ENCODE measurements at places on chromosomes 11 and 22.

DNA sequence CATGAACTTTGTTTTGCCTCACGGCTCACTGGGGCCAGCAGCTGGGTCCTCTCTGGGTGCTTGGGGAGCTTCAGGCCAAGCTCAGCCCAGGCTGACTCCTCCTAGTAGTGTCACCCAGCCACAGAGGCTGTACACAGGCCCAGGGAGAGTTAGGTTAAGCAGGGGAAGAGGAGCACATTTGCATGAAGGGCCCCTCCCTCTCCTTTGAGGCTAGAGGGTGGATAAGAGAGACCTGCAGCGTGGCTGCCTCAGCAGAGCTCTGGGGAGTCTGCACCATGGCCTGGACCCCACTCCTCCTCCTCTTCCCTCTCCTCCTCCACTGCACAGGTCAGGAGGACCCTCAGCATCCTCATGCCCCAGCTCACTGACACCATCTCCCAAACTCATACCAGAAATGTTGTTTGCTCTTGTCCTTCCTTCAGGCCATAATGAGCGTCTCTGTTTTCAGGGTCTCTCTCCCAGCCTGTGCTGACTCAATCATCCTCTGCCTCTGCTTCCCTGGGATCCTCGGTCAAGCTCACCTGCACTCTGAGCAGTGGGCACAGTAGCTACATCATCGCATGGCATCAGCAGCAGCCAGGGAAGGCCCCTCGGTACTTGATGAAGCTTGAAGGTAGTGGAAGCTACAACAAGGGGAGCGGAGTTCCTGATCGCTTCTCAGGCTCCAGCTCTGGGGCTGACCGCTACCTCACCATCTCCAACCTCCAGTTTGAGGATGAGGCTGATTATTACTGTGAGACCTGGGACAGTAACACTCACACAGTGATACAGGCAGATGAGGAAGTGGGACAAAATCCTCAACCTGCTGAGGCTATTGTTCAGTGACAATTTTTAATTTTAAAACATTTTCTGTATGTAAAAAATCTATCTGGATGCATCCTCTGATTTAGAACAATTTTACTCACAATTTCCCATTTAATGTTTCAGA, 82.4 kb upstream of the VPREB1 start:
- DNase-seq, result no peak

DNA sequence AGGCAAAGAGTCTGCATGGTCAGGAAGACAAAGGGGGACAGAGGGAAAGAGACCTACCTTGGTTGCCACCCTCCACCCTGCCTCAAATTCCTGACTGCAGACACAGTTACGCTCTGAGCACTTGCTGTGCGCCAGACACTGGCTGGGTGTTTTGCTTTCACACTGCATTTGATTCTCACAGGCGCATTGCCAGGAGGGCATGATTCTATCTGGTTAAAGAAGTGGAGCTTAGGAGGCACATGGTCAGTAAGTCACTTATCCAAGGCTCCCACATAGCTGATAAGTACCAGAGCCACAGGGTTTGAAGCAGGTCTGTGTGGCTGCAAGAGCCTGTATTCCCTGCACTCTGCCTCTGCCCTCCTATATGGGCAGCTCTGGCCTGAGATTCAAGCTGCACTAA, 103.9 kb downstream of the TIMP3 start:
- DNase-seq, result no peak

- DNase-seq, result no peak
Measured at GRCh38 chr11:36431429-36432092, 78.5 kb downstream of the TRAF6 start.

GRCh38 chr11:122404571-122404970, 251.0 kb upstream of the UBASH3B start:
- DNase-seq, result no peak

DNA sequence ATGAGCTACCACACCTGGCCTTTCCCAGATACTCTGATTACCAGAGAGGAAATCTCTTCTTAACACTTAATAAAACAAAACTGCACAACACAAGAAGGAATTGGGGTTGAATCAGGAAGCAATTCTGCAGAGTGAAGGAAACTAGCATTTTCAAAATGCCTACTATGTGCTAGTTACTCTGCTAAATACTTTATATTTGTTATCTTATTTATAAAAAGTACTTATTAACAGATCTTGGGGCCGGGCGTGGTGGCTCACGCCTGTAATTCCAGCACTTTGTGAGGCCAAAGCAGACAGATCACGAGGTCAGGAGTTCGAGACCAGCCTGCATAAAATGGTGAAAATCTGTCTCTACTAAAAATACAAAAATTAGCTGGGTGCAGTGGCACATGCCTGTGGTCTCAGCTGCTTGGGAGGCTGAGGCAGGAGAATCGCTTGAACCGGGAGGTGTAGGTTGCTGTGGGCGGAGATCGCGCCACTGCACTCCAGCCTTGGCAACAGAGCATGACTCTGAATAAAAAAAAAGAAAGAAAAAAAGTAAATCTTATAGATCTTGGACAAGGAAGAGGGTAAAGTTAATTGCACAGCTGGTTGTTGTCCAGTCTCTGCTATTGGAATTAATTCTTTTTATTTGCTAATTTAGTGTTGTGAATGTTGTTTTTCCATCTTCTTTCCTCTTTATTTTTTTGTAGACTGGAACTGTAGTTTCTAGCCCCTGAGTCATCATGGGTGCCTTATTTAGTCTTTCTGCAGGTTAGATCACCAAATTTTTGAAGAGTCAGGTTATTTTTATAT, 22.1 kb downstream of the TMEM135 start:
- no peak for DNase-seq

DNA sequence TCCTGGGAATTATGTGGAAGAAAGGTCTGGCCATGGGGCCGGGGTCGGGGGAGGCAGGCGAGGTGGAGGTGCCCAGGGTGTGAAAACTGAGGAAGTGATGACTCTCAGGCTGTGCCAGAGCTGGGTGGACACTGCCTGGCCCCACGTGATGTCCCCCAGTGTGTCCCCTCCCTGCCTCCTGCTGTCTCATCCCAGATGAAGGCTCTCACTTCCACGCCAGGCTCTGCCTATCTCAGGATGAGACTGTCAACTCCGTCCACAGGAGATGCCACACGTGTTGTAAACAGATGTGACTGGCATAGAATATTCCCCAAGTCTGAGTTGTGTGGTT, 51.4 kb downstream of the RPS6KA4 start:
- no peak for DNase-seq

GRCh38 chr22:26830837-26831236, 173.4 kb downstream of the MIAT start:
- no peak for DNase-seq

- DNase-seq, result no peak
Measured at GRCh38 chr11:45543808-45544422, 121.5 kb downstream of the CHST1 start.

DNA sequence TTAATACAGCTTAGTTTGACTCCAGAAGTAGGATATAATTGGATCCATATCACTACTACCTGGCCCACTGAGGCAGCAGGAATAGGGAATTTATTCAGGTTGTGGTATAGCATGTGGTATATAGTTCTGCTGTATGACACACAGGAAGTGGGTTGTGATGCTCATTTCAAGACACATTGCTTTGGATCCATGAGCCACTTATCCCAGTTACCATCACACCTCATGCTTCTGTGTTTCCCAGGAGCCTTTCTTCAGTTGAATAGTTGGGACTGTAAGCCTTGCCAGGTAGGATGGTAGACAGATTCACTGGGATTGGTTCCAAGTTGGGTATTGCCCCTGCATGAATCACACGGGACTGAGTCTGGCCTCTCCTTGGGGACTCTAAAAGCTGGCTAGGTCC, 9.9 kb upstream of the SLC37A2 start:
- no peak for DNase-seq

- no peak for DNase-seq
Measured at GRCh38 chr11:33668468-33668825, 32.2 kb downstream of the C11orf91 start.

DNA sequence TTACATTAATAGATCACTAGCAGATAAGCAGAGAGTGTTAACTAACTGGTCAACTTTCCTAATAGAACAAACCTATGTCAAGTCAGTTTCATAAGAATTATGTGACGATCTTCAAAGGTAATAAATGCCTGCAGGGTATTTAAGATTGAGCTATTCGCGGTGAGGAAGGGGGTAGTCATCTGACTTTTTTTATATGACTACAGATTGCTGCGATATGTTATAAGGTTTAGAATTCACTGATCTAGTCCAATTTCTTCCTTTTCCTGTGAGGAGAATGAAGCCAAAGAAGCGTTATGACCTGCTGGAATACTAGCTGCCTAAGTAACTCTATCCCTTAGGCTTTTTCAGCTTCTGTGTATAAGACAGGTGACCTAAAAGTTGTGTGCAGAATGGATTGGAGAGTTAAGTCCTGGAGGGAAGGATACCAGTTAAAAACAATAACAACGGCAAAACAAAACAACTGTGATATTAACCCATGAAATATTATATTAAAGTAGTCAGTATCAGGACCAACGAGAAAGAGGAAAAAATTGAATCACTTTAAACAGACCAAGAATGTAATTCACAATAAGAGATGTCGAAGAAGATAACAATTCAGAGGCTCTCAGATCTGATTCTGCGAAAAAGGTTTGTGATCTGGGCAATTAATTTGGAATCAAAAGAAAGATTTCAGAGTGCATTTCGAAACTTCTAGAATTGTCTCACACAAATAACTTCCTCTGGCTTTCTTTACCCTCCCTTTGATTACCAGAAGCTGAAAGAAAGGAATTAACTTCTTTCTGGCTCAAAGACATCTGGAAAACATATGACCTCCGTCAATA, 630 bp downstream of the CASP4 start:
- DNase-seq, result no peak

DNA sequence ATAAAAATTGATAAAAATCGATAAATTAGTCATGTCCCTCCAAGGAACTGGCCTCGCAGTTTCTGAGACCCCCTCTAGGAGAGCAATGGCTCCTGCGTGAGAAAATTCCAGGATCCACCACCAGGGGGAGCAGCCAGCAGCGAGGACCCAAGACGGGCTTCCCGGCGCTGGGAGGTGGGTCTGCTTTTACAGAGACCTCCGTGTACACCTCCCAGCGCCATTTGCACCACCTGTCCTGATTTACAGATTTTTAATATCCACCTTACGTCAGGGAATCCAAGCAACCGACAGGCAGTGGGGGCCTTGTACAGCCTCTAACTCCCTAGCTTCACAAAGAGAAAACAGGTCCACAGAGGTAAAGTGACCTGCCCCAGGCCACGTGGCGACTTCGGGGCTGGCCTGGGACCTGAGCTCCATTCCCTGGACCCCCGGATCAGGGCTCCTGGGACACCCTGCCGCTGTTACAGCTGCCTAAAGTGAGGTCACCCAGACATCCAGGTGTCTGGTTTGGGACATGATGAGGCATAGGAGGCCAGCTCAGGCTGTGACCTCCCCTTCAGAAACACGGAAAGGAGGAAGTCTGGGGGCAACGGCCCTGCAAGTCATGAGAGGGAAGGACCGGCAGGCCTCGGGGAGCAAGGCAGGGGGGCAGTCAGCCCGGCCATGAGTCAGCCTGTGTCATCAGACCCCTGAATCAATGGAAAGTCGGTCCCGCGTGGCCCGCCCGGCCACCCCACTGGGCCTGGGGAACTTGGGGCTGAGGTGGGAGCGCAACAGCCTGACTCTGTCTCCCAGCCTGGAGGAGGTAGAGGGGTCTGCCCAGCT, 3.5 kb downstream of the OSM start:
- peak; percentile 57 for DNase-seq

- DNase-seq, result no peak
Measured at GRCh38 chr11:118988280-118988679, 9.7 kb upstream of the CENATAC start.

DNA sequence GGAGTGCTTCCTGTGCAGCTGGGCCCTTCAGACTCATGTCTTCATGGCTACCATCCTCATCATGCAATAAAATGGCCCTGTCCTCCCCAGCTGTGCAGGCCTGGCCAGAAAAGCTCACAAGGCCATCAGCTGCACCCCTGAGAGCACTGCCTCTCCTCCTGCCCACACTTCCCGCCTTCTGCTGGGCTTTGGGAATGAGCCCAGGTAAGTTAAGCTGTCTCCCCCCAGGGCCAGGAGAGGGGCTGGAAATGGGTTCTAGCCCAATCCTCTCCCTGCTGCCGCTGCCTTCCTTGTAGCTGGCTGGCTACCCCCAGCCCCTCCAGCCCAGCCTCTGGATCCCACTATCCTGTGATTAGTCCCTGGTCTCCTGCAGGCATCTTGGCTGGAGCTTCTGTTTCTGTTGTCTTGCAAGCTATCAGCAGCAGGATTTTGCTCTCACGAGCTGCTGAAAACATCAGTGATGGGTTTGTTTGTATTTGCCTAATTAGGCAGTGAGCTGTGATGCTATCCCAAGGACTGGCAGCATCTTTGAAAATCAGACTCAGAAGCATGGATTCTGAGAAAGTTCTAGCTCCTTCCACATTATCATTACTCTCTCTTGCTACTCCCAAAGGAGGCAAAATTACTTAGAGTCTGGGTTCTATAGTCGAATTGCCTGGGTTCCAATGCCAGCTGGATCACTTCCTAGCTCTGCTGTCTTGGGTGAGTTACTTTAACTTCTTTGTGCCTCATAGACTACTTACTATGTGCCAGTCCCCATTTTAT, 168.1 kb downstream of the ST3GAL4 start:
- DNase-seq, result no peak

- DNase-seq, result no peak
Measured at GRCh38 chr11:10326012-10326964, 21.4 kb downstream of the ADM start.

DNA sequence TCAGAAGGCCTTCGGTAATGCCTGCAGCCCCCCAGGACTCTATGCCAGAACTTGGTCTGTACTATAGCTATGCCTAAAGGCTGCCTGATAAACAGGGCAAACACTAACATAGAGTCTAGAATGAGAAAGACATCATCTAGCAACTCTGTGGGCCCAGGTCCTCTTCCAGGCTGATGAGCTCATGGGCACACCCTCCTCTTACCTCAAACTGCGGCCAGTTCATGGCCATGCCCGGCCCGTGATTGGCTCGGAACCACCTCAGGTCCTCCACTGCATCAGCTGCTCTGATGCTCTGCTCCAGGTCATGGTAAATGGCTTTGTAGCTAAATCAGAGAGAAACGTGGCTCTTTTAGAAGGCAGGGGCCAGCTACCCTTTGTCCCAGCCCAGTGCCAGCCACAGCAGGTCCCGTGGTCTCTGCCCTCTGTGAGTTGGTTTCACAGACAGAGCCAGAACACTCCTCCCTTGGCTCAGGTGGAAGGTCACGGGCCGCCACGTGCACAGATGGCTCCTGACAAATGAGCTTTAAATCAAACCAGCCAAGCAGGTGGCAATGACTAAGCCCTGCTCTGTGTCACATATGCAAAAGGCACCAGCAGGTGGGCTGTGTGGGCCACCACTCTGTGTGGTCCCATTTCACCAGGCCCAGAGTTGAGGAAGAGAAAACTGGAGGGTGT, 25.0 kb upstream of the ARFGAP3 start:
- no peak for DNase-seq

Measured in AML-193 (cell line).